ENCODE measurements at places on chromosomes 4 and X.

GRCh38 chr4:61318431-61318830 lies 118.3 kb downstream of the ADGRL3 start:
- no peak for DNase-seq

DNA sequence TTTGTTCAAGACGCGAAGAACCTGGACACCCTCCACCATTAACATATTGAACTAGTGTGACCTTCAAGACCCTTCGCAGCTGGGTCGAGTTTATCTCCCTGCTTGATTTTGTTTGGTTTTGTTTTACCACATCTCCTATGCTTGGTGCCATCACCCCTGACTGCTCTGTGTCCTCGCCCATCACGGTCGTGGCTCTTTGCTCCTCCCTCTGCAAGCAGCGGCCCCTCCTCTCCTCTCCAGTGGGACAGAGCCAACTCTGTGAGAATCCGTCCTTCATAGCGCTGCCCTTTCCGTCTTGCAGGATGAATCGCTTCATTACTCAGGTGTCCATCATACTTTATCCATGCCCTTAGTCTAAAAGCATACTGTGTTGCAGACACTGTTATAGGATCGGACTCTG lies 9.1 kb upstream of the FAM149A start:
- no peak for DNase-seq

GRCh38 chr4:164023214-164023613 lies 528.7 kb downstream of the TMA16 start:
- DNase-seq, result no peak

- DNase-seq, result no peak
Observed at GRCh38 chr4:139808808-139809756, 143.5 kb downstream of the MGST2 start.

GRCh38 chr4:110959041-110959643 lies 336.3 kb upstream of the PITX2 start:
- DNase-seq, result no peak

- no peak for DNase-seq
Observed at GRCh38 chr4:85707611-85708010, 232.7 kb downstream of the ARHGAP24 start.

DNA sequence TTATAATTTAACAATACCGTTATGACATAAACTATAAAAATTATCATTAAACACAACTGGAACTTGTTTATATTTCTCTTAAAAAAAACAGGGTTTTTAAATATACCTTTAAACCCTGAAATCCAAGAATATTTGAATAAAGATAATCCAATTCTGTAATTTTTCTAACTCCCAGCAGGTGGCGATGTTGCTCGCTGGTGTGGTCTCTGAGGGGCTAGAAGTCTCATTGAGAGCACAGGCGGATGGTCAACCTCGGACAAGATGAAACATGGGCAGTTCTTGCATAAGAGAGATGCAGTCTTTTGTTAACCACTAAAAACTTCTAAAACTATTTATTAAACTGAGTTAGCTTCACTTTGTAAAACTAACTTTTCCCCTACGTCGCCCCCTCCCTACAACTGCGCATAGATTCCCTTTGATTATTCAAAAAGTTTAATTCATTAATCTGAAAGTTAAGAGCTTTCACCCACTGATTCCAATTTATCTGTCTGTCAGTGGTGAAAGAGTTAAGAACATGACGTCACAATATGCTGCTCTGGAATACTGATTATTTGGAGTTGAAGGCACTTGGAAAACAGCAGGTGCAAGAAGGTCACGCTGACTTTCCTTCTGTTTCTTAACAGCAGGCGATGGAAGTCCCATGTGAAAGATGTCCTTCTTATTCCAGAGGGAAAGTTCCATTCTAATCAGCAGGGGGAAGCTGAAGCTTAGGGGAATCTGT lies 29.5 kb downstream of the DMP1 start:
- peak; percentile 13 for DNase-seq

DNA sequence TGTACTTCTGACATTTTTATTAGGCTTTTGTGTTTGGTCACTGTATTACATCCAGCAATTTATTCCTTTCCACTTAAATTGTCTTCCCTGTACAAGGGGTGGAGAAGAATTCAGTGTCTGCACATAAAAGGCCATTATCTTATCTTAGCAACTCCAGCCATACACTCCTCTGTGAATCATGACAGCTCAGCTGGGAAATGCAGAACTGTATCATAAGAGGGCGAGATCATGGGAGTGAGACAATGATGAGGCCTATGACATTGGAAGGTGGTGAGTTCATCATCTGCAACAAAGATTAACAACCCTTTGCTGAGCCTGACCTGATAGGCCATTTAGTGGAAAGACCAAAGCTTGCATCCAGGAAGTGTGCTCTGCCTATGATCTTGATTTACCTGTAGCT lies 33.3 kb downstream of the SLIT2 start:
- no peak for DNase-seq

DNA sequence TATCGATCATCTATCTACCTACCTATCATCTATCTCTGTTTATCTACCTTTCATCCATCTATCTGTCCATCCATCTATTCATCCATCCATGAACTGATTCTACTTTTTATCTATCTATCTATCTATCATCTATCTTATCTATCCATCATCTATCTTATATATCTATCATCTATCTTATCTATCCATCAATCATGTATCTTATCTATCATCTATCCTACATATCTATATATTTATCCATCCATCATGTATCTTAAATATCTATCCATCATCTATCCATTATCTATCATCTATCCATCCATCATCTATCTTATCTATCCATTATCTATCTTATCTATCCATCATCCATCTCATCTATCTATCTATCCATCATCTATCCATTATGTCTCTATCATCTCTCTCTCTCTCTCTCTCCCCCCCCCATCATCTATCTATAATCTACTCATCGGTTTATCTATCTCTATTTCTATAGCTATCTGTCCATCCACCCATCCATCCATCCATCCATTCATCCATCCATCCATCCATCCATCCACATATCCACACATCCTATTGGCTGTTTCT lies 20.9 kb downstream of the ARSD start:
- no peak for DNase-seq

DNA sequence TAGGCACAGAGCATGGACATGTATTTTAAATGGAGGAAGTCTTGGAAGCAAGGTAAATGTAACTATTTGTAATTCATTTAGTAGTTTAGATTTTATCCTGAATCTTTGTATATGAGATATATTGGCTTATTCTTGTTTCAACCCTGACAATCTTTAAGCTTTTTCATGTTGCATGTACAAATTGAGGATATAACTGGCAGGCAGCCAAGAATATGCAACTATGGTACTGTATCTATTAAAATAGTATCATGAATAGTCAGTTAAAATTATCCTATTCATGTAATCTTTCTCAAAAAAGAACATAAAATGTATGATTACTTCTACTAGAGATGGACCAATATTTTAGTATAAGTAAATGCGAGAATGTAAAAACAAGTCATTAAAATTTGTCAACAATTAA lies 1141.5 kb downstream of the PCDH18 start:
- DNase-seq, result no peak

DNA sequence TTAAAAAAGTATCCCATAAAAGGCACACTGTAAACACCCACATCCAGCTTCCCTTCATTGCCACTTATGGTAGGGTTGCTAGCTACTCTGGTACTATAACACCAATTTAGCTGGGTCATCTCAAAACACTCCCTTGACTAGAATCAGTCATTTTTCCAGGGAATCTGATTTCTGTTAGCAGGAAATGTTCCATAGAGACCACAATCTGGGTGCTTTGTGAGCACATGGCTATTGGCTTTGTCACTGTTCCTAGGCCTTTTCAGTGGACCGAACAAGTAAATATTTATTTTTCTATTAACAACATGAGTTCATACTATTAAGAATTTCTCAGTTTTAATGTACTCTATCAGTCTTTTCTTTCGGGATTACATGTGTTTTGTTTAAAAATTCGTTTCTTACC lies 404.7 kb upstream of the GNPDA2 start:
- no peak for DNase-seq

GRCh38 chr4:38775326-38775725 lies 7.5 kb downstream of the TLR10 start:
- DNase-seq, result no peak

DNA sequence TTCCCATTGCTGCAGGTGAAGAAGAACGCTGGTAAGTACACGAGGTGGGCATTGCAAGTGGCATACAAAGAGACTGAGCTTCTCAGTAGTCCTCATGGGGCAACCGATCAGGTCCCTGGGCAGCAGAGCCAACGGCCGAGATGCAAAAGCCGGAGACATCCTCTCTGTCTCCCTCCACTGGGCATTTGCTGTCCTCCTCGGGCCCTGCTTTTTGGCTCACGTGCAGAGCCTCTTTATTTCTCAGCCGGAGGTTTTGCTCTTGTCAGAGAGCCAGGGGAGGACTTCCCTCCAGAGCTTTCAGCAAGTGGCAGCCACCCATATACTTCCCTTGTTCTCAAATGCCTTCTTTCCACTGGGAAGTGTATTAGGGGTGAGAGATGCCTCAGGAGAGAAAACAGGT lies 18.0 kb downstream of the STARD8 start:
- no peak for DNase-seq

- no peak for DNase-seq
Observed at GRCh38 chrX:65686236-65686635, 18.8 kb downstream of the MSN start.

- DNase-seq, result no peak
Observed at GRCh38 chrX:16137416-16138107, 14.2 kb downstream of the GRPR start.

- DNase-seq, result no peak
Observed at GRCh38 chrX:43000121-43000520, 222.2 kb upstream of the PPP1R2C start.

- no peak for DNase-seq
Observed at GRCh38 chrX:148416142-148416541, 84.3 kb upstream of the AFF2 start.

GRCh38 chr4:183111452-183111885 lies 12.4 kb downstream of the WWC2 start:
- no peak for DNase-seq

- DNase-seq, result no peak
Observed at GRCh38 chrX:155889328-155889727, 8.2 kb downstream of the VAMP7 start.

DNA sequence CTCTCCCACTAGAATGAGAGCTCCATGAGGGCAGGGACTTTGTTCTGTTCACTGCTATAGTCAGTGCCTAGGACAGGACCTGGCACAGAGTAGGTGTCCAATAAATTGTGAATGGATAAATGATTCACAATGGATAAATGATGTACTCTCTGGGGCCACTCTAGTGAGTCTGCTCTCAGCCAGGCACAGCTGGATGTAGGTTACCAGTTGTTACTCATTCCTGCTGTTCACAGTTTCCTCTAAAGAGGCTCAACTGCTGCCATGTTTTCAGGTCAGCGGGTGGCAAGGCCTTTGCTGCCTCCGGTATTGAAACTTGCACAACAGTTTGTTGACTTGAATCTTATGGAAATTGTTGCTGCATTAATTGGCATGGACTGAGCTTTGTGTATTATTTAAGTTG lies 99.1 kb downstream of the NHSL2 start:
- DNase-seq, result no peak

GRCh38 chr4:149552601-149553000 lies 263.0 kb downstream of the IQCM start:
- no peak for DNase-seq

DNA sequence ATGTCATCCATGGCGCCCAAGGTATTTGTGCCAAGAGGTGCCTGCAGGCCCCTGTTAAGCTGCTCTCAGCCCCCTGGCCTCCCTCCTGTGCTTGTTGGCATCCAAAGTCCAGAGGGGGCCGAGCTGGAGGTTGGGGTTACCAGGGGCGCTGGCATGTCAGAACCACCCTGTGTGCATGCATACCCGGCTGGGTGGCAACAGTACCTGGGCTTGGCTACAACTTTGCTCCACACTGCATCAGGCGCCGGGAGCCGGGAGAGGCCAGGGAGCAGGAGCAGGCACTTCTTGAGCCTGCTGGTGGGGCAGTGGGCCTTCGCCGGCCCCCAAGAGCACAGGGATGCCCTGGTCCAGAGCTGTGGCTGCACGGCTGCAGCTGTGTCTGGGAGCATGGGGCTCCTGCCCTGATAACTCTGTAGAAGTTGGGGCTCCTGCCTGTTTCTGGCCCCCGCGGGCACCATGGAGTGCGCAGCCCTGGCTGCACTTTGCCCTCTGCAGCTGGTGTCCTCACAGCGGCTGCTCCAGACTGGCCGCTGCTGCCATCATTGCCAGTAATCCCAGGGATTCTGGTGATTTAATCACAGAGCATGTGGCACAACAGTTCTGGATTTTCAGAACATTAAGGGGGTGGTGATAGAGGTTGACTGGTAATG lies 130.3 kb downstream of the ARHGAP10 start:
- no peak for DNase-seq

DNA sequence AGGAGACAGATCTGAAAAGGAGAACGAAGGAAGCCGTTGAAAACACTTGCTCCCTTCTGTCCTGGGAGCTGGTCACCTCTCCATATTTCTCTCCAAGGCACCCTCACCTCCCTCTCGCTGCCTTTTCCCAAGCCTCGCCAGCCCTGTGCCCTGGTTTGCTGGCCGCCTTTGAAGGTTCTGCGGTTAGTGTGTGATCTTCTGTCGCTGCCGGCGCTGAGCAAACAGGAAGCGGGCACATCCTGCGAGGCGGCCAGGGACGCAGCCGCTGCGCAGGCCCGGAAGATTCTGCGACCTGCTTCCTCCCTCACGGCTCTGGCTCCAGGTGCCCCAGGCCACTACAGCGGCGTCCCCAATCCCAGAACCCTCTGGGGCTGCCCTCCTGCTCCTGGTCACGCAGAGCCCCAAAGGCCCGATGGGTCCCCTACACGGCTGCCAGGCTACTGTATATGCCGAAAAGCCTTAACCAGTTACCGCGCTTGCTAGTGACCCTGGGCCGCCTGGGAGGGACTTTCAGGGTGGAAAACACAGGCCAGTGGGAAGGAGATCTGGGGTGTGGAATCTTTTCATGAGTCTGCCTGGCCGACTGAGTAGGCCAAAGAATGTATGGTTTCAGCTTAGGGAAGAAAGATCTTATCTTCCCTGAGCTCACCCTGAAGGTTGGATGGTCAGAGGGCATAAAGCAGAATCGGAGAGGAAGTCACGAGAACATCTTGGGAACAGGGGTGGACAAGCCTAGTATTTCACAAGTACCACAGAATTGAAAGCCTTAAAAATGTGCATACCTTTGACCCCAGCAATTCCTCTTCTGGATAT lies 2.3 kb upstream of the SASH3 start:
- no peak for DNase-seq

DNA sequence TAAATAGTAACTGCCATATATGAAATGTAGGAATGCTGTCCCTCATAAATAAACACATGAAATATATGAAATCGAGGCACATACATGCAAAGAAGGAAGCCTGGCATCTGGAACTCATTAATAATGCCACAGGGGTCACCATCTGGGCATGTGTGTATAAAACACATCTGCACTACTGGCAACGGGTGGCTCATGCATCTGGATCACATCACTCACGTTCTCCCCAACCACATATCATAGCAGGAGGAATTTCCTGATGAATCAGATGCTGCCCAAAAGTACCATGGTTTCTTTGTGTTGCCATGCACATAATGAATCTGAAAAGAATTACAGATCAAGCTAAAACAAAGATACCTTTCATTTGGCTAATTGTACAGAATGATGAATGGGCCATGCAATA lies 28.6 kb downstream of the RNF175 start:
- no peak for DNase-seq

- DNase-seq, result no peak
Observed at GRCh38 chrX:145068450-145068849, 178.9 kb upstream of the SPANXN1 start.

All from T1000 (cell line).